ENCODE measurements at places on chromosomes 12 and 14.

GRCh38 chr12:26809611-26810285 lies 23.2 kb downstream of the ITPR2 start:
- DNase-seq: no peak

- DNase-seq: no peak
Observed at GRCh38 chr12:9669534-9669933, at the start of gene CLEC2D. TSS of gene CLEC2D (plus strand) at chr12:9669713. CDS start at chr12:9669735, 22 bp downstream.

DNA sequence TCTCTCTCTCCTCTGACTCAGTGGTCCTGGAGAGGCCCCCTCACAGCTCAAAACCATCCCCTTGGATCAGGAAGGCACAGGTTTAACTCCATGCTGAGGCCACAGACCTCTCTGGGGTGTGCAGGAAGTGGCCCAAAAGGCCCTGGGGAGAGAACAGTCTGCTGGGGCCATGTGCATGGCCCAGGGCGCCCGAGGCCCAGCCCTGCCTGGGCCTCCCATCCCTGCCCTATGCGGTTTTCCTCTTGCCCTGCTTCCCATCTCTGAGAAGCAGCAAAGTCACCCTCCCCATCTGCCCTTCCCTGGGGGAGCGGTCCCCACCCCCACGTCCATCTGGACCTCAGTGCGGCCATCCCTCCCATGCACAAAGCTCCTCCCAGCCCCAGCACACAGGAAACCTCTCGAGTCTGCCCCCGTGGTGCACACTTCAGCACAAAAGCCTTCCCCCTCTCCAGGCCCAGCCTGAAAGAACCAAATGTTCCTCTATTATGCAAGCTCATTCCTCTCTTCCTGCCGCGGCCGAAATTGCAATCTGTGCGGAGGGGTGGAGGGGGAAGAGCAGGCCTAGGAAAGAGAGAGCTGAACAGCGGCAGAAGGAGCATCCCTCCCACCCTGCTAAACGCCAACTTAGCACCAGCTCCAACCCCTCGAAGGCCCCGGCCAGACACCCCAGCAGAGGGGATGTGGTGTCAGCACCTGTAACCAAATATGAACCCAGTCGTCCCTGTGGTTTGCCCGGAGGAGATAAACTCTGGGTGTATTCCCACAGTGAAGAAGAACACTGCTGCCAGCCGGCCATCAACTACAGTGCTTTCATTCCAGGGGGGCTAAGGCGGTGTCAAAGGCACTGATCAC lies 108.5 kb downstream of the SCARB1 start:
- no peak for DNase-seq

DNA sequence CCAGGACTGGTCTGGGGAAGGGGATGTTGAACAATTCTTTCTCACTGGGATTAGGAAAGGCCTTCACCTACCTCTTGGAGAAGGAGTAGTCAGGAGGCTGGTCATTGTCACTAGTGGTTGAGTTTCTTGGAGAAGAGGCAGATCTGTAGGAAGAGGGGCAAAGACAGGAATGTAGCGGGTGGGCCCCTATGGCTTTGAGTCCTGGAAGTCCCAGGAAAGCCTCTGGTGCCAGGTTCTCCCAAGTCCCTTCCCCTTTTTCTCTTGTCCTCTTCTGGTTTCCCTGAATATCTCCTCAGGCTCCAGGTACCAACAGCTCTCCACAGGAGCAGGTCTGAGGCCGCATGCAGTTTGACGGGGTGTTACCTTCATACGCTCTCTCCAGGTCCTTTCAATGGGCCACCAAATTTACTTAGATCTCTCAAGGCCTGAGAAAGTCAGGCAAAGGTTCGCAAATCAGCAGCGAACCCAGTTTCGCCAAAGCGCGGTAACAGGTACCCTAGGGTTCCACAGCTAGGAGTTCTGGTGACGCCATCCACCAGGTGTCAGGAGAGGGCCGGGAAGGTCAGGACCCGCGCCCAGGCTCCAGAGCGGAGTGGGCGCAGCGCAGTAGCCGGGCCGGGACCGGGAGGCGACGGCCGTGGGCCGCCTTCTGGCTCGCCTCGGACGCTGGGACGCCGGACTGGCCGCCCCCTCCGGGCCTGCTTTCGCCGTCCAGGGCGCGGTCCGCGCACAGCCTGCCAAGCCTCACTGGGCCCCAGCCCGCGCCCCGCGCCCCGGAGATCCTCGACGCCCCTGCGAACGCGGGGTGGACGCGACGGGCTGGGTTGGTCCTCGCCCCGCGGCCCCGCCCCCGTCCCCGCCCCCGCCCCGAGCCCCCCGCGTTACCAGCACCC lies 795 bp downstream of the SMAGP start:
- peak; percentile 46 for DNase-seq

GRCh38 chr12:71746974-71747611 lies 7.6 kb upstream of the RAB21 start:
- DNase-seq: no peak

DNA sequence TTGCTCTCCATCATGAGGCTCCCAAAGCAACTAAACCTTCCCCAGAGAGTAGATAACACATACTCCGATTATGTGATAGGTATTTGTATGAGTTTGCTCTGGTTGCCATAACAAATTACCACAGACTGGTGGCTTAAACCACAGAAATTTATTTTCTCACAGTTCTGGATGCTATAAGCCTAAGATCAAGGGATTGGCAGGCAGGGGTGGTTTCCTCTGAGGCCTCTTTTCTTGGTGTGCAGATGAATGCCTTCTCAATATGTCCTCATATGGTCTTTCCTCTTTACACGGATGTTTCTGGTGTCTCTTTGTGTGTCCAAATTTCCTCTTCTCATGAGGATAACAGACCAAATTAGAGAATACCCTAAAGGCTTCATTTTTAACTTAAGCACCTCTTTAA lies 285.8 kb upstream of the GRIP1 start:
- DNase-seq: no peak

- DNase-seq: no peak
Observed at GRCh38 chr12:21984375-21984774, 43.1 kb upstream of the ABCC9 start.

- DNase-seq: no peak
Observed at GRCh38 chr12:10186299-10186698, 7.5 kb downstream of the TMEM52B start.

DNA sequence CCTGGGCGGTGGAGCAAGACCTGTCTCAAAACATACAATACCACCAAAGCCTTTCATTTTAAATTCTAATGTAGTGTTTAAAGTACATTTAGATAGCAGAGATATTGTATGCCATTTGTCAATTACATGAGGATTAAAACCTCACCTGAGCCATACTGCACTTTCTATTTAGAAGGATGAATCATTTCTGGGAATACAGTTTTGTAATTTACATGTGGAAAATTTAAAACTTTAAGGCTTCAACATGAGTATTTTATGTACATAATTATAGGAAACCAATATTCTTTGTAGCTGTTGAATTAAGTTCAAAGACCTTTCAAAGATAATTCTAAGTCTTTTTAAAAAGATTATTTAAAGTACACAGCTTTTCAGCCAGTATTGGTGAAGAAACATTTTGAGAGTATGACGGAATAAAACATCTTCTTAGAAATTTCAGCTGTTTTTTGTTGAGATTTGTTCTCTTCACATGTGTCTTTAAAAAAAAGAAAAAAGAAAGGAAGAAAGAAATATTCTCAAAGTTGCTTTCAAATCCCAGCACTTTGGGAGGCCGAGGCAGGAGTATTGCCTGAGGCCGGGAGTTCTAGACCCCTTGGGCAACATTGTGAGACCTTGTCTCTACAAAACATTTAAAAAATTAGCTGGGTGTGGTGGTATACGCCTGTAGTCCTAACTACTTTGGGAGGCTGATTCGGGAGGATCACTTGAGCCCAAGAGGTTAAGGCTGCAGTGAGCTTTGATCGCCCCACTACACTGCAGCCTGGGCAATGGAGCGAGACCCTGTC lies 34.5 kb upstream of the CCT2 start:
- DNase-seq: no peak

DNA sequence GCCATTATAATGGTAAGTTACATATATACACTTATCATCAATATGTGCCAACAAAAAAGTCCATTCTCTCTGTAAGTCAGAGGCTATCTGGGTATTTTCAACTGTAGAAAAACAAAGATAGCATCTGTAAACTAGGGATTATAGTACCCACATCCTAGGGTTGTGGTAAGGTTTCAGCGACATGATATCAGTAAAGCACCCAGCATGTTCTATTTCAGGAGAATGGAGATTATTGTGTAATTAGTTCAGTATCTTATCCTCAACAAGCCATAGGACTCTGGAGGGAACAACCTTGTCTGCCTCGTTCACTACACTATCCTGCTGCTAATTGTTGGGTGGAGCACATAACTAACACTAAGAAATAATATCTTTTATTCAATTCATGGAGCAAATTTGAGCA lies 19.7 kb upstream of the CKAP4 start:
- no peak for DNase-seq

GRCh38 chr14:71119075-71119474 lies 211.8 kb downstream of the PCNX1 start:
- DNase-seq: no peak

DNA sequence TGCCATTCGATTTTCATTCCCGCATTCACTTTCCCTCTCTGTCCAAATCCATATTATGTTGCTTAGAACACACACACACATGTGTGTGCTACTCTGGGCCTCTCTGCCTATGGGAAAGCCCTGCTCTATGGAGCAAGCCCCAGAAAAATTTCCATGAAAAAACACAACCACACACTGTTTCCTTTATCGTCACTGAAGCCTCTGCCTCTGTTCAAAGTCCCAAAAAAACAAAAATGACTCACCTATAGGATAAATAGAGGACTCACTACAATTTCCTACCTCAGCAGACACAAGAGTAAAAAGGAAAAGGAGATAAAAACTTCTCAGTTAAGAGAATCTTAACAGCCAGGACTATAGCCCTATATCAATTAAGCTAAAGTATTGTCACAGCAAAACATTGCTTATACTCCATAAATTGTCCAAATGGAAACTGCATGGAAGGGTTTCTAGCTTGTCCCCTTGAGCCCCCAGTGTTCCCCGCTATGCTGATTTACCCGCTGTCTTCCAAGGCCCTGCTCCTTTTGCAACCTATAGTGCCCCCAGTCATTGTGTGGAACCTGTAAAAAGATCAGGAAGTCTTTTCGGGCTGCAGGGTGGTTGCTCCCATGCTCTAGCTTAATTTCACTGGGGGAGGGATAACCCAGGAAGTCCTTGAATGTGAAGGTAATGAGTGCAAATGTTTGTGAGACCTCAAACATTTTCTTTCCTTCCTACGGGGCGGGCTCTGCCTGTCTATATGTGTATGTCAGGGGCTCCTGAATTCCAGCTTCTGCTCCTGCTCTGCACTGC lies 11.1 kb upstream of the PIP4K2C start:
- DNase-seq: no peak

- DNase-seq: no peak
Observed at GRCh38 chr12:85805654-85806053, 30.6 kb downstream of the RASSF9 start.

- DNase-seq: no peak
Observed at GRCh38 chr12:75937486-75937885, 94.1 kb downstream of the PHLDA1 start.

DNA sequence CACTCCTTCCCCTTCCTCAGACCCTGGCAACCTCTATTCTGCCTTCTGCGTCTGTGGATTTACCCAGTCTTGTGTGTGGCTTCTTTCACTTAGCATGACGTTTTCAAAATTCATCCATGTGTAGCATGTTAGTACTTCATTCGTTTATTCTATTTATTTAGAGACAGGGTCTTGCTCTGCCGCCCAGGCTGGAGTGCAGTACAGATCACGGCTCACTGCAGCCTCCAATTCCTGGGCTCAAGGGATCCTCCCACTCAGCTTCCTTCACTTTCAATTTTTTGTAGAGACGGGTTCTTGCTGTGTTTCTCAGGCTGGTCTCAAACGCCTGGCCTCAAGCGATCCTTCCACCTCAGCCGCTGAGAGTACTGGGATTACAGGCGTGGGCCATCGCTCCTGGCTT lies 37.0 kb downstream of the B4GALNT3 start:
- DNase-seq: no peak

GRCh38 chr12:93419388-93420034 lies 22.2 kb downstream of the UBE2N start:
- DNase-seq: no peak

- no peak for DNase-seq
Observed at GRCh38 chr12:15677228-15677627, 112.0 kb downstream of the EPS8 start.

DNA sequence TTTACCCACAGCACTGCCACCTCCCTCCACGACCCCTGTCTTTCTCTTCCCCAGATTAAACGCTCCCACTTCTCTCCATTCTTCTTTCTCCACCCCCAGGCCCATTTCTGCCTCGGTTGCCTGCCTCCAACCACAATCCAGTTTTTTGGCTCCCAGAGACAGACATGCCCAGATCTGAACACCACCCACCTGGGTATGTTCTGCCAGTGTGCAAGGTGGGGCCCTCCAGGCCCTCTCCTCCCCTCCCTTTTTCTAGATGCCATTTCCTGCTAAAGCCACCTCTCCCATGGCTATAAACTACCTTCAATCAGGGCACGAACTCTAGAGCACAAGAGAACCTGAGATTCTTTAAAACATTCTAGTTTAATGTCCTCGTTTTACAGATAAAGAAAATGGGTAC lies 63.3 kb downstream of the IRF2BPL start:
- DNase-seq: no peak

DNA sequence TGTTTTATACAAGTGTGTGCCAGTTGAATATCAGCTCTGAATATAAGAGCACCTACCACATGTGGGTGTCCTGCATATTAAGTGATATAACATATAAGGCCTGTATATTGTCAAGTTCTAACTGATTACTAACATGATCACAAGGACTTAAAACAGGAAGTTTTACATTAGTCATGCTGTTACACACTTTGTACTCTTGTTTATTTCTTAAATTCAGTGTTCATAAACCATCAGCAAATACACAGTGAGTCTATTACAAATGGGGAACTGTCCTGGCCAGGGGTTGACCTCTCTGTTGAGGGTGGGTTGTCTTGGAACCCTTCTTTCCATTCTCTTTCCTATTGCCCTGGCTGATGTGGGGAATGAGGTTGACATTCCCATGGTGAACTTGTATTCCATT lies 19.1 kb downstream of the HELB start:
- DNase-seq: no peak

DNA sequence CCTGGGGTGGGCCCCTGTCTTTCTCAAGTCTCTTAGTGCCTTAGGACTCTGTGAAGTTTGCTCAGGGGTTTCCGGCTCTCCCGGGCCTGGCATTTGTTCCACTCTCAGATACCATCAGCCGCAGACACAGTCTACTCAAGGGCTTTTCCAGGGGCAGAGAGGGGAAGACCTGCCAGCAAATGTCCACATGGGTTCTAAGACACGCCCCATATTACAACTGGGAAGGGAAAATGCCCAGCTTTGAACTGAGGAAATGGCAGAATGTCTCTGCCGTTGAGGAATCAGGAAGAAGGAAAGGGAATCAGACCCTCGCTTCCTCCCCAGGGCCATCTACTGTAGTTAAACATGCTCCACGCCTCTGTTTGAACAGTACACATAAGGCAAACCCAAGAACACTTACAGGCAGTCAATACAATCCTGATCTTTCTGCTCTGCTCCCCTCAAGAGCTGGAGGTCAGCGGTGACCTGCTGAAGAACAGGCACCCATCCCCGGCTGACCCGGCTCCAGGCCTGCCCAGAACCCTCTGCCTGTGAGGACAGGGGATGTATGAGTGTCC lies 7.9 kb downstream of the CCDC85C start:
- no peak for DNase-seq

GRCh38 chr12:106084759-106085158 lies 54.0 kb downstream of the NUAK1 start:
- DNase-seq: no peak

- DNase-seq: no peak
Observed at GRCh38 chr14:60179431-60179869, 14.3 kb upstream of the DHRS7 start.

GRCh38 chr12:75564852-75565251 lies 53.4 kb upstream of the KRR1 start:
- no peak for DNase-seq

- no peak for DNase-seq
Observed at GRCh38 chr14:71426001-71426400, 506.2 kb upstream of the RGS6 start.

- DNase-seq: no peak
Observed at GRCh38 chr14:103116636-103117035, 6.6 kb upstream of the TNFAIP2 start.
